ENCODE measurements at places on chromosomes 1 and 21. TPM values are rescaled to one million over a fixed set of nuclear protein-coding genes. Genes with fewer than 3 reads are reported as not detected.

DNA sequence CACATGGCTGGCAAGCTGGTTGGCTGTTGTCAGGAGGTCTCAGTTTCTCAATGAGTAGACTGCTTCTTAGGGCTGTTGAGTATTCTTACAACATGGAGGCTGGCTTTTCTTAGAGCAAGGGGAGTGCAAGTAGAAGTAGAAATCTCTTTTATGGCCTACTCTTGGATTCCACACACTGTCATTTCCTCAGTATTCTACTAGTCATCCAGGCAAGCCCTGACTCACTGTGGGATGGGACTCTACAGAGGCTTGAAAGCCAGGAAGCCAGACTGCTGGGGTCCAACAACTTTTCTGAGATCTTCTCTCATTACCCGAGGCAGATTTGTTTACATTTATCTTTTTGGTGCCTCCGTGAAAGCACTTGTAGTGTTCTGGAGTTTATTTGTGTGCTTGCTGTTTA, 196.2 kb upstream of the APP start:
- no peaks in the 10 kb centered on the region for H3K27me3 ChIP-seq
- no peak overlapping the region for H3K4me3 ChIP-seq
- DNase-seq: peak; percentile 70
- H3K27ac ChIP-seq: no peak overlapping the region
- no peaks in the 10 kb centered on the region for H3K36me3 ChIP-seq

The PLD5 gene
- total RNA-seq: not detected

- no peaks in the 10 kb centered on the region for H3K27me3 ChIP-seq
- no peak overlapping the region for H3K27ac ChIP-seq
- H3K4me1 ChIP-seq: peaks cover 18% of the 10 kb centered on the region
- no peak overlapping the region for H3K4me3 ChIP-seq
These were observed 34.8 kb upstream of the CACYBP start for GRCh38 chr1:174964972-174965361.

DNA sequence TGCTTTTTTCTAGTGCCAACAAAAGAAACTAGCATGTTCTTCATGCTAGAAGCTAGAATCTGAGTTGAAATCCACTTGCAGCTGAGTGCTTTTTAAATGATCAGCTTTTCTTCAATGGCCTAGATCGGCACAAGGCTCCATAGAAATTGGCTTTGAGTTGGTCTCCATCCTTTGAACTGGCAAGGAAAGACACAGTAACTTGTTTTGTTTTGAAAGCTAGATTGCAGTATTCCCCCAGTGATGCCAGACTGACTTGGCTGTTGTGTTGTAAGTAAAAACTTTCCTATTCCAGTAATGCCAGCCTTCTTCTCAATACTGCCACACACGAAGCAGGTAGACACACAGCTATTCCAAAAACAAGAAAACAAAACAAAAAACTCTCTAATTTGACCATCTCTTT, 139.1 kb downstream of the FMN2 start:
- no peak overlapping the region for H3K27ac ChIP-seq
- H3K4me1 ChIP-seq: peaks cover 45% of the 10 kb centered on the region
- DNase-seq: no peak
- H3K4me3 ChIP-seq: no peak overlapping the region
- peaks cover 22% of the 10 kb centered on the region for H3K36me3 ChIP-seq

DNA sequence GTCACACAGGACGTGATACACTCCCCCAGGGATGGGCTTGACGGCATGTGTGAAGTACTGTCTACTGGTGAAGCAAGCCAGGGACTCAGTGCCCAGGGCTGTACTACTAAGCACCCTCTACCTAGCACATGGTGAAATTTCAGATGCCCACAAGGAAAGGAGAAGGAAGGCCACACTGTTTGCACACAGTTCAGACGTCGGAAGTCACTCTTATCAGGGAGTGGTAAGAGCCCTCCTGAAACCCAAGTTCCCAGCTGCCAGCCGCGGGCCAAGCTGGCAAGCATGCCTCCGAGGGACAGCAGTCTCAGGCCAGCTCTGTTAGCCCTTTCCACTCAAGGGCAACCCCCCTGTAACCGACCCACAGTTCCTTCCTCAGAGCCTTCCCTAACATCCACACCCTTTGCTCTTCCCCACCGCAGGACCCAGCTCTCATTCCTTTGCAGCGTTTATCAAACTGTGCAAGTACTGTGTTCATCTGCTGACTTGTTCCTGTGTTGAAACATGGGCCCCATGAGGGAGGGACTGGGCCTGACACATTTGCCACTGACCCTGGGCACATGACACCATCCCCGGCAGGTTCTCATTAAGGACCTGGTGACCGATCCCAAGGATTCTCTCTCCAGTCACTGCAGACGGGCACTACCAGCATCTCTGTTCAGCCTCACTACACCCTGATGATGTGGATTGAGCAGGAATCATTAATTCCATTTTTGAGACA, 58.5 kb downstream of the SLC66A1 start:
- H3K36me3 ChIP-seq: peaks cover 5% of the 10 kb centered on the region

DNA sequence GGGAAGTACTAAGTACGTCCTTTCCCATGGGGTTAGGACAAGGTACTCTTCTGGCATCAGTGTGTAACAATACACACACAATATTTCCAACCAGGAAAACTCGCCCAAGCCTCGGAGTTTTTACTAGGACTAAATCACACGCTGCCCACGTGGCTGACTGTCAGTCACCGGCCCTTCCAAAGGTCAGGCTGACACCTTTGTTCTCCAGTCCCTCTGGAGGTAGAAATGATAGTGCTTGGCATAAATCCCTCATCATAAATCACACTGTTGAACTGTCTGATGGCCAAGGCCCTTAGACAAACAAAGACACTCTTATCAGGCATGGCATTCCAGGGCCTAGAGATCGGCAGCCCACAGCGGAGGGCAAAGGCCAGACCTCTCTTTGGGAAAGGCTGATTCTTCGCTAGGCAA, 16.9 kb upstream of the SLAMF9 start:
- H3K36me3 ChIP-seq: 0 out of 2 replicates have a peak, but pooled peaks cover 9% of the 10 kb centered on the region
- H3K4me1 ChIP-seq: peaks cover 6% of the 10 kb centered on the region
- H3K27me3 ChIP-seq: no peaks in the 10 kb centered on the region
- no peak overlapping the region for H3K4me3 ChIP-seq

GRCh38 chr1:19485362-19486187, at the start of gene CAPZB:
CAPZB (minus strand) TSS chr1:19485539; CDS start chr1:19485438, 101 bp downstream.
- no peaks in the 10 kb centered on the region for H3K27me3 ChIP-seq
- H3K4me3 ChIP-seq: peak within 1 kb of the TSS; percentile 91
- peaks cover 51% of the 10 kb centered on the region for H3K4me1 ChIP-seq
